ENCODE measurements at places on chromosomes 2 and 18. TPM values are rescaled to one million over a fixed set of nuclear protein-coding genes. Genes with fewer than 3 reads are reported as not detected.

The RTP5 gene
- not detected for total RNA-seq

The ALPI gene
- total RNA-seq = not detected

The MYO3B gene
- total RNA-seq = not detected

The PXDN gene
- total RNA-seq = 114 TPM

The HOXD3 gene
- not detected for total RNA-seq

The ANKRD53 gene
- not detected for total RNA-seq

The NFATC1 gene
- total RNA-seq = 2.0 TPM
